Activated gamma-delta T cell treated with Interleukin-2 at 50 U/mL for 16 hours (primary cell): ENCODE measurements at places on chromosomes 3 and 15.

- DNase-seq, result no peak
Measured at GRCh38 chr3:61414456-61414855, 146.9 kb upstream of the PTPRG start.

DNA sequence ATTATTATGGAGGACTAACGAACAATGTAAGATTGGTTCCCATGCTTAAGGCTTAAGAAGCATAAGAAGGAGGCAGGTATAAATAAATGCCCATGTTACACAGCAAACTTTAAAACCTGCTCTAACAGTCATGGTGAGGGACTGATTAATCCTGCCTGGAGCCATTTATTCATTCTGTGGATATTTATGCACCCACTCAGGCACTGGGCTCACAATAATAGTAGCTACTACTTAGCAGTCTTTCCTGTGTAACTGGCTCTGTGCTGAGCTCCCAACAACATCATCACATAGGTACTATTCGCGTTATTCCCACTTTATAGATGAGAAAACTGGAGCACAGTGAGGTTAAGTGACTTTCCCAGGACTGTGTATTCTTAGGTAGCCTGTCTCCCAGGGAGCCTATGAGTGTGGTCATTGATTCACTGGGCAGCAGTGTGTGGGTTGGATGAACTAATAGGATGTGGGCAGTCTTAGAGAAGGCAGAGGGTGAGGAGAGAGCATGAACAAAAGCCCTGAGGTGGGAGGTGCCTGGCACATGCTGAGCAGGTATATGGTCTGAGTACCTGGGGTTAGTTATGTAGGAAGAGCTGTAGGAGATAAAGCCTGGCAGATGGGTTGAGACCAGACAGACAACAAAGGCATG is 44.1 kb upstream of the UMPS start:
- DNase-seq, result no peak

- DNase-seq, result no peak
Measured at GRCh38 chr3:74402821-74403220, 211.6 kb downstream of the CNTN3 start.

DNA sequence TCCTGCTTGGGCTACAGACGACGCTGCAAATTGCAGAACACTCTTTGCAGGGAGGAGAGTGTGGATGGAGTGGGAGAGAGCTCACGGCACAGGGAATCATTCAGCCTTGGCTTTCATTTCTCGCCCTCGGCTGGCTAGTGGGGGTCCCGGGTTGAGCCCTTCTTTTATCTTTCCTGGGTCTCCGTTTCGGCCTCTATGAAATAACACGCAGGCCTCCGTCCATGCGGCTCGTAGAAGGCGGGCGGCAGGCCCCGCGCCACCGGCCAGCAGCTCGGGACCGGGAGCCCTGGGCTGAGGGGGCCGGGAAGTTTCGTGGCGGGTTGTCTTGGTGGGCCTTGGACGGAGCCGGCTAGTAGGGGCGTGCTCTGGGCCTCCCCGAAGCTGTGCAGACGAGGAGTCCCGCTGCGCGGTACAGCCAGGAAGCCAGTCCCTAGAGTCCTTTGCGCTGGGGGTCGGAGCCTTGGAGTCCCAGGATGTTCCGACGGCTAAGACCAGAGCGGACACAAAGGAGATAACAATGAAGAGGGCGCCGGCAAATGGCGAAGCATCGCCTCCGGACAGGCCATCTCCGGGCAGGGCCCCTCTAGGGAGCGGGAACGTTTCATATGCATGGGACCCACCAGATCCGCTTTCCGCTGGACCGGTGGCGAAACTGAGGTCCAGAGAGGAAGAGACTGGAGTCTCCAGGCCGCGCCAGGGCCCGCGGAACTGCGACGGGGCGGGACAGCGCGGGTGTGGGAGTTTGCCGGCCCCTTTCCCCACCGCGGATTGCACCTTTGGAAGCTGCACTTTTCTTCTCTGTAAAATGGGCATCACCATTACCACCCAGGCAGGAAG is 4.3 kb downstream of the RNU6-1 start:
- no peak for DNase-seq

- DNase-seq, result no peak
Measured at GRCh38 chr3:12579905-12580304, 23.0 kb downstream of the MKRN2 start.

- no peak for DNase-seq
Measured at GRCh38 chr3:108041253-108041652, 49.6 kb downstream of the CD47 start.
